ENCODE measurements at places on chromosomes 6 and 20. TPM values are rescaled to one million over a fixed set of nuclear protein-coding genes. Genes with fewer than 3 reads are reported as not detected.

- no peaks in the 10 kb centered on the region for H3K36me3 ChIP-seq
- H3K27me3 ChIP-seq, result no peaks in the 10 kb centered on the region
- no peak for DNase-seq
- no peaks in the 10 kb centered on the region for H3K4me1 ChIP-seq
- H3K27ac ChIP-seq, result no peak overlapping the region
These were observed 115.1 kb downstream of the JAG1 start for GRCh38 chr20:10558635-10559187.

The OR2B6 gene
- total RNA-seq, result 0.22 TPM

The CD109 gene
- 3.3 TPM for total RNA-seq

The THBD gene
- total RNA-seq, result 58.0 TPM

The TRAPPC3L gene
- total RNA-seq, result 0.54 TPM

GRCh38 chr6:132017942-132018341 lies 66.8 kb upstream of the CCN2 start:
- no peaks in the 10 kb centered on the region for H3K4me1 ChIP-seq
- no peak for DNase-seq
- no peak overlapping the region for H3K4me3 ChIP-seq
- no peaks in the 10 kb centered on the region for H3K36me3 ChIP-seq
- no peak overlapping the region for H3K27ac ChIP-seq
- H3K27me3 ChIP-seq, result no peaks in the 10 kb centered on the region

DNA sequence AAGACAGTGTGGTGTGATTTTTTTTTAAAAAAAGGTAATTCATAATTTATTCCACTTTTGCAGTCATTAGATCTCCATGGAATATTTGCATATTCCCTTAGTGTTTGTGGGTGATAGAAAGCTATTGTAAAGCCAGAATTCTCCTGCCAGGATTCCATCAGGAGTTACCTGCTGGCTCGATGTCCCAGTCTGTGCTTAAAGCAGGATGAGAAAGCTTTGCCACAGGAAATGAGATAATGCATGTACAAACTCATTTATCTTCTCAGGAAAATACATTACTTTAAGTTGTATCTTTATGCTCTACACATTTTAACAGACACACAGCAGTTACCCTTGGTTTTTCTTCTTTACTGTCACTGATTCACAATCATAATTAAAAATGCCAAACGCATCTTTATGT lies 553.0 kb downstream of the CD109 start:
- no peaks in the 10 kb centered on the region for H3K4me1 ChIP-seq
- DNase-seq, result no peak
- H3K36me3 ChIP-seq, result no peaks in the 10 kb centered on the region
- no peaks in the 10 kb centered on the region for H3K27me3 ChIP-seq
- H3K27ac ChIP-seq, result no peak overlapping the region

DNA sequence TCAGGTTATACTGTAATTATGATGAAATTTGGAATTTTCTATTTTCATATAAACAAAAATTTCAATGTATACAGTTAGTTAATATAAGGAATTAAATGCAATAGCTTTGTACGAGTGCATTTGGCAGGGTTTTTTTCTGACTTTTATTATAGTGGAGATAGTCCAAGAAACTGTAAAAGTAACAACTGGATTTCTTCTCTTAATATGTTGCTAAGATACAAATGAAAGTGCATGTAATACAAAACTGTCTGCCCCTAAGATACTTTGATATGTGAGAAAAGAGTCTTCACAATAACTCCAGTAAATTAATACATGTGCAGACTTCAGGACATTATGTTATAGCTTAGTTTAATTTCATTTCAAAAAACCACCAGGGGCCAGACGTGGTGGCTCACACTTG lies 721.4 kb downstream of the CBLN4 start:
- H3K27me3 ChIP-seq, result no peaks in the 10 kb centered on the region
- no peak overlapping the region for H3K27ac ChIP-seq
- no peak overlapping the region for H3K4me3 ChIP-seq

The PPP1R16B gene
- 12.8 TPM for total RNA-seq

- DNase-seq, result no peak
- no peak overlapping the region for H3K27ac ChIP-seq
- H3K36me3 ChIP-seq, result no peaks in the 10 kb centered on the region
- no peak overlapping the region for H3K4me3 ChIP-seq
- H3K27me3 ChIP-seq, result no peaks in the 10 kb centered on the region
These were observed 6.4 kb downstream of the FUCA2 start for GRCh38 chr6:143505111-143505510.

- peaks cover 31% of the 10 kb centered on the region for H3K36me3 ChIP-seq
- no peak overlapping the region for H3K4me3 ChIP-seq
- no peak for DNase-seq
- no peaks in the 10 kb centered on the region for H3K4me1 ChIP-seq
- no peaks in the 10 kb centered on the region for H3K27me3 ChIP-seq
These were observed 35.3 kb downstream of the TAF11 start for GRCh38 chr6:34852406-34853085.

The MCHR2 gene
- total RNA-seq, result not detected

DNA sequence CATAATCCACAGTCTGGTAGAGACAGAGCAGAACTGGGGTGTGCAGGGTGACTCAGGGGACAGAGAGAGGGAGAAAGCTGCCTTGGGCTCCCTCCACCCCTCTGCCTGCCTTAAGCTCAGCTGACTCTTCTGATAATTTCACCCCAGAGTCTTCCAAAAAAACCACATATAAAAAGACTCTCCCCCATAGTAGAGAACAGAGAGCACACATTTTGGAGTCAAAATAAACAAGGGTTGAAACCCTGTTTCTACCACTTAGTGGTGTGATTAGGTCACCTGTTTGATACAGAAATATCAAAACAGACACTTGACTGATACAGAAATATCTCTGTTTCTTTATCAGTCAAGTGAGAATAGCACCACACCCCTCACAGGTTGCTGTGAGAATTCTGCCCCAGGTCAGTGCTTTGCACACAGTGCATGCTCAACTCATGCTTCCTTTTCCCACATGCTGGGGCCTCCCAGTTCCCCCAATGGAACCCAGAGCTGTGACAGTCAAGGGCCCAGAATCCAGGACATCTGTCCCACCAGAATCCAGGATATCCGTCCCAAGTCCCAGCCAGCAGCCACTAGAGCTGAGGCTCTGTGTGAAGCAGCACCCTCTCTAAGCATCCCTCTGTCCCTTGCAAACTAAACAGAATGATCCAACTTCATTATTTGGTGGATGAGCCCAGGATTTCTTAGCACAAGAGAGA lies 1.2 kb downstream of the TREML2 start:
- H3K36me3 ChIP-seq, result no peaks in the 10 kb centered on the region
- H3K4me1 ChIP-seq, result no peaks in the 10 kb centered on the region
- DNase-seq, result no peak
- peaks cover 6% of the 10 kb centered on the region for H3K27me3 ChIP-seq
- H3K4me3 ChIP-seq, result no peak overlapping the region

The ZNF341 gene
- total RNA-seq, result 1.7 TPM

The REM1 gene
- 2.4 TPM for total RNA-seq

DNA sequence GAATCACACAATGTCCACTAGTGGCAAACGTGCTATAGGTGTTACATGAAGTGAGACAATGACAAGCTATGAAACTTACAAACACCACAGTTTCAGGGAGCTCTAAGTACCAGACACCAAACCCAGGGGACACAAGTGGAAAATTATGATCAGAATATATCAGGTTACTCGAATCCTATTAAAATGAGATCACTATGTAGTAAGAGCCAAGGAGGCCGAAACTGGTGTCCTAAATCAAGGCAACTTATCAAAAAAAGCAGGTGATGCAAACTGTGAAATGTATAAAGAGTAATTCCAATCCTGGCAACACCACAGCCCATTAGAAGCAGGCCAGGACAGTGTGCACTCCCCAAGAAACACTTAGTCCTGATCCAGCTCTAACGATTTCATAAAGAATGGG lies 100.3 kb downstream of the ARHGAP18 start:
- no peaks in the 10 kb centered on the region for H3K36me3 ChIP-seq
- H3K4me3 ChIP-seq, result no peak overlapping the region
- no peak for DNase-seq
- H3K4me1 ChIP-seq, result peaks cover 25% of the 10 kb centered on the region
- no peaks in the 10 kb centered on the region for H3K27me3 ChIP-seq

DNA sequence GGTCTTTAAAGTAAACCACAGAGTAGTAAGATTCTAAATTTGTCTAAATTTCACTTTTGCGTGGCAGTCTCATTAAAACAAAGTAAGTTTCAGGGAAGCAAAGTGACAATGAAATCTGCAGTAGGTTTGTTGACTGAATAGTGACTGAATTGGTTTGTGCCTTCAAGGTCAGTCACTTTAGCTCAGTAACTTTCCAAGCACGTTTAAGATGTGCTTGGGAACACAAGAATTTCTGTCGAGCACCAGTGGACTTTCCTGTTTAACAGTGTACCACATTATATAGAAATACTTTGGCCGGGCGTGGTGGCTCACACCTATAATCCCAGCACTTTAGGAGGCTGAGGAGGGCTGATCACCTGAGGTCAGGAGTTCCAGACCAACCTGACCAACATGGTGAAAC lies 1.7 kb upstream of the CD24 start:
- no peak overlapping the region for H3K4me3 ChIP-seq
- H3K4me1 ChIP-seq, result peaks cover 14% of the 10 kb centered on the region
- H3K27me3 ChIP-seq, result peaks cover 41% of the 10 kb centered on the region
- no peaks in the 10 kb centered on the region for H3K36me3 ChIP-seq
- no peak for DNase-seq

The ADGRF5 gene
- total RNA-seq, result 40.6 TPM

The OR10C1 gene
- total RNA-seq, result not detected

GRCh38 chr20:21157006-21157405 lies 31.1 kb downstream of the KIZ start:
- H3K4me1 ChIP-seq, result no peaks in the 10 kb centered on the region
- no peak for DNase-seq
- H3K27ac ChIP-seq, result no peak overlapping the region

The EZR gene
- total RNA-seq, result 450 TPM

DNA sequence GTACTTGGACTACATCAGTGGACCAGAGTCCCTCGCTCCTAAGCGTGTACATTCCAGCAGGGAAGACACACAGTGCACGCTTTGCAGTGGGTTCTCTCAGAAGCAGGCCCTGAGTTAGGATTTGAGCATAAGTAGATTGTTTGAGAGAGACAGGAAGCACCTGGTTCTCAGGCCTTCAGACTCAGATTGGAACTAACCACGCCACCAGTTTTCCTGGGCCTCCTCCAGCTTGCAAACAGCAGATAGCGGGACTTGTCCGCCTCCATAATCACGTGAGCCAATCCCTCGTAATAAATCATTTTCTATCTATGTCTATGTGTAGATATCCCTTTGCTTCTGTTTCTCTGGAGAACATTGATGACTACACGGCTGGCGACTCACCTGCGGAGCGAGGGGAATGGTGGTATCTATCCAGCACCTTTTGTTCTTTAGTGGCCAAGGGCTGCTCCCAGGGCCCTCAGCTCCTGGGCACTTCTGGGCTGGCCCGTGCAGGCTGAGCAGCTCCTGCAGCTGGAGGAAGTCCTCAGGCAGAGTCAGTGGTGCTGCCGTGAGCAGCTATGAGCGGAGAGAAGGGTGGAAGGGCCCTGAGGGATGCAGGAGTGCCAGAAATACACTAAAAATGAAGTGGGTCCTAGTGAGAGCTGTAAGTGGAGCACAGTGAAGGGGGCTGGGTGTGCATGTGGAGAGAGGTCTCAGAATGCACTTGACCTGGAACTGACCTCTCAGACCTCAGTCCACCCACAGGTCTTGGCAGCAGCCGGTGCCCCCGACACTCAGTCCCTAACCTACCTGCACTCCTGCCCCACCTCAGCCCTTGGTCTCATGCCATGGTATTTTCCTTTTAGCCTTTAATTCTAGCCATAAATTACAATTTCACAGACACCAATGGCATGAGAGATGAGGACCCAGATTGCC lies 76.9 kb downstream of the STK35 start:
- no peaks in the 10 kb centered on the region for H3K36me3 ChIP-seq
- no peaks in the 10 kb centered on the region for H3K27me3 ChIP-seq
- H3K4me3 ChIP-seq, result no peak overlapping the region
- no peaks in the 10 kb centered on the region for H3K4me1 ChIP-seq
- DNase-seq, result no peak

GRCh38 chr20:5788385-5788895 lies 38.2 kb downstream of the SHLD1 start:
- no peak overlapping the region for H3K4me3 ChIP-seq
- H3K4me1 ChIP-seq, result peaks cover 21% of the 10 kb centered on the region
- H3K27ac ChIP-seq, result no peak overlapping the region
- H3K36me3 ChIP-seq, result no peaks in the 10 kb centered on the region

DNA sequence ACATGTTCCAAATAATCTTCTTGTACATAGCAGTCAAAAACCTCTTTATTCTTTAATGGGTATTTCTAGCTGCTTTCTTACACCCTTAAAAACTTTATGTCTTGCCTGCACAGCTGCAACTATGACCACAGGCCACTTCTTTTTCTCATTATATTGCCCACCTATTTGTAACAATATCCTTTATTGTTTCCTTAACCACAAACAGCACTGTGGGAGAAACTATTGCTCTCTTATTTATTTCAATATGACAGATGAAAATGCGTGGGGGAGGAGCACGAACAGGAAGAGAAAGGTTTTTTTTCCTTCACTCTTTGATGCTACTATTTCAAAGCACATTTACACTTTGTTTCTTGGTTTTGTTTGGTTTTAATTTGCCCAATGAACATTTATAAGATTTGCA lies 253.5 kb downstream of the GJA1 start:
- DNase-seq, result no peak
- no peaks in the 10 kb centered on the region for H3K36me3 ChIP-seq
- no peak overlapping the region for H3K27ac ChIP-seq
- H3K4me3 ChIP-seq, result no peak overlapping the region
- H3K4me1 ChIP-seq, result peaks cover 23% of the 10 kb centered on the region
- no peaks in the 10 kb centered on the region for H3K27me3 ChIP-seq

DNA sequence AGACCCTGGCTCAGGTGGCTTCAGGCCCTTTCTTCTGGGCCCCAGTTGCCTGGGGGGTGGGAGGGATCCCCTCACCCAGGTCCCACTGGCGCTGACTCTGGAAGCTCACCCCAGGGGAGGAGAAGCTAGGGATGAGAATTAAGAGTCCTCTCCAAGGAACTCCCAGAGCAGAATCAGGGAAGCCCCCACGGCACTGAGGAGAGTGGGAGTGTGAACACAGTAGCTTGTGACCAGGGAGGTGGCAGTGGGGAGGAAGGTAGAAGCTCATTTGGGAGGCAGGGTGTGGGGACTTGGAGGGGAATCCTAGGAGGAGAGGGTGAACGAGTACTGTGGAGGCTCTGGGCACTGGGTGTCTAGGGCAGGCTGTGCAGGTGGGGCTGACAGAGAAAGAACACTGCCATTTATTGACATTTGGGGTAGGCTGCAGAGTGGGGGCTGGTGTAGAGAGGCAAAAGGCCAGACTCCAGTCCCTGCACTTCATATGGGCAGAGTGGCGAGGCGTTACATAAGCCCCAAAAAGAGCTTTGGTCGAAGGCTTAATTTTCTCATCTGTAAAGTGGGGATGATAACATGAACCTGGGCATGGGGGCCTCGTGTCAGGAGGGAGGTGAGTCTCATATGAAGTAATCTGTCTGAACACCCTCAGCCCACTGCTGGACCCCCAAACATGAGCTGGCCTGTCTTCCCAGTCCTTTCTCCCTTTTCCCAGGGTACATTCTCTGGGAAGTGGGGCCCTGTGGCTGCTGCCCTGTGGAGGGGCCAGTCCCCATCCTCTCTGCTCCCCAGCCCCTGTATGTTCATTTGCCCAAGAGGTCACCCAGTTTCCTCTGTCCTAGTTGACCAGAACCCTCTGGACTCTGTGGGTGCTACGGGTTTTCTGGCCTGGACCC lies 80.5 kb downstream of the VEGFA start:
- H3K27ac ChIP-seq, result no peak overlapping the region
- no peak for DNase-seq
- H3K27me3 ChIP-seq, result no peaks in the 10 kb centered on the region
- H3K4me1 ChIP-seq, result no peaks in the 10 kb centered on the region
